ENCODE measurements at places on chromosomes 2 and 18.

- DNase-seq = no peak
Measured at GRCh38 chr18:23935804-23936203, 78.8 kb upstream of the TTC39C start.

GRCh38 chr2:39228413-39229209 lies 15.2 kb downstream of the CDKL4 start:
- no peak for DNase-seq

DNA sequence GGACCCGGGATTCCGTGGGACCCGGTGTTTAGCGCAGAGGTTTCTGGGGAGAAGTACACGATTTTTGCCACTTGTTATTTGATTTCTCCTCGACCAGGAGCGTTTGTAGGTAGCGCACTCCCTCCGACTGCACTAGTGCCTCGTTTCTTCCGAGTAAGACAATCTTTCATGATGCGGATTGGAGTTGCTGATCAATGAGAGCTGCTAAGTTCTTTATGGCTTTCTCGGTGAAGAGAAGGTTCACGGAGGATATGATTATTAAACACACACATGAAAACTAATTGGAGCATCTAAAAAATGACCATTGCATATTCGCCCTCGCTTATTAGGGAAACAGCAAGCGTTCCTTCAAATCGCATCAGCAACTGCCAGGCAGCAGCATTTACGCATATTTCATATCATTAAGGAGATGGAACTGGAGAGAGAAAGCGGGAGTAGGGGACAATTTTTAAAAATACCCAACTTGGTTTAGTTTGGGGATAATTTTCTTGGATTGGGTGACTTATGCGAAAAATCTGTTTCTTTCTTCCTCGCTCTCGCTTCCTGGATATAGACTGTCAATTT lies 616 bp downstream of the EML6 start:
- no peak for DNase-seq

DNA sequence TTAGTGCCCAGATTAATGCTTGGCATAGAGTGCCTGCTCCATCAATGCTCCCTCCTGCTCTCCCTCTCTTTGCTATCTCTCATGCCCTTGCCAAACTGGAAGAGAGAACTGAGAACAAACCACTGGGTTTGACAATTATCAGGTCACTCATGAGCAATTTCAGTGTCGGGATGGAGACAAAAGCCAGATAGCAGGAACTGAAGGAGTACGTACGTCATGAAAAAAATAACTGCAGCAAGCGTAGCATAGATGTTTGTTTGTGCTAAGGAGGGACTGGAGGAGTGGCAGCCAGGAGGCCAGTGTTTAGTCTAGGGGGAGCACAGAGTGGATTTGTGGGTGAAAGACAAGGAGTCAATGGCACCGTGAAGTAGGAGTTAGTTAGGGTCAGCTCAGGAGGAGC lies 113.3 kb downstream of the POLE4 start:
- no peak for DNase-seq

DNA sequence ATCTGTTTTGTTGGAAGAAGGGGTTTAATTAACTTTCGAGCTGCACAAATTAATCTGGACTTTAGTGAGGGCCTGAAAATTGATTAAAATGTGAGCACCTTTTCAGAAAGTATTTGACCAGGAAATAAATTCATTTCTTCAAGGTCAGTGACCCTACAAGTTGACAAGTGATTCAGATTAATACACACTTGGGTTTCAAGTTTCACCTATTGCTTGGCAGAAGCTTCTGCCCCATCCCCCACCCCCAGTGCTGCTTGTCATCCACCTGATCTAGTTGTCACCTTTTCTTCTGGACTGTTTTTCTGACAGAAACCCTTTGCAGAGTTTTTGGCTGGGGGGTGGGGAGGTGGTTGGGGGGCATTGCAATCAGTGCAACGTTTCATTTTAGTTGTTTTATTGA lies 46.2 kb downstream of the RPRM start:
- no peak for DNase-seq

DNA sequence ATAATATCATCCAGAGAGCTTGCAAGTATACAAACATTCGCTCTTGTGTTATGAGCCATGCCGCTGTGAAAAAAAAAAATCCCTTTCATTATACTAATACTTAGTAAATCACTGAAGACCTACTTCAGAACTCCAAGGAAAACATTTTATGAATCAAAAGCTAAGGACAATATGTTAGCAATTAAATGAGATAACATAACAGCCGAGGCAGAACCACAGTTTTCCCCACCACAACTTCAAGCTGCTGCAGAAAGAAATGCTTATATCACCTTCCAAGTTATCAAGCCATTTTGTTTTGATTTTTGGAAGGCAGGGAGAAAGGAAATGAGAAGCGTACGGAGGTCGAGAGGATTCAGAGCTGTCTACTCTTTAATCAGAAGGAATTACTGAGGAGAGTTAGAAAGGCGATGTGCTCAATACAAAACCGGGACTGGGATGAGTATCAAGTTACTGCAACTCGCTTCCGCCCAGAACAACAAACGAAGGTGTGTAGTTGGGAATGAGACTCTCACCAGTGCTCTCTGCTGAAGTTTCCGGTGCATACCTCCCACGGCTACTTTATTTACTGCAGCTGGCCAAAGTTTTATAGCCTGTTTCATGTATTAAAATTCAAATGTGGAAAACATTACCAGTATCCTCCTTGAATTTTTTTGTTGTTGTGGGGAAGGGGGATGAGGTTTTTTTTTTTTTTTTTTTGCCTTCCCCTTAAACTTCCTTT lies 292.2 kb upstream of the CCDC68 start:
- no peak for DNase-seq

DNA sequence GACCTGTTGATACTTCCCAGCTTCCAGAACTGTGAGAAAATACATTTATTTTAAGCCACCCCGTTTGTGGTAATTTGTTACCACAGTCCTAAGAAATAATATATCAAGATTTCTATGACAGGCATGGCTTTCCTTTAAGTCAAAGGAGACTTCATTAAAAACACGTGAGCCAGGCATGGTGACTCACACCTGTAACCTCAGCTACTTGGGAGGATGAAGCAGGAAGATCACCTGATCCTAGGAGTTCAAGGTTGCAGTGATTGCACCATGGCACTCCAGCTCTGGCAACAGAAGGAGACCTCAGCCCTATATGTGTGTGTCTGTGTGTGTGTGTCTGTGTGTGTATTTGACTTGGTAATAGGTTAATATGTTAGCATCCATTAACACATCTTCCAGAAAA lies 69.8 kb upstream of the SCN7A start:
- no peak for DNase-seq

DNA sequence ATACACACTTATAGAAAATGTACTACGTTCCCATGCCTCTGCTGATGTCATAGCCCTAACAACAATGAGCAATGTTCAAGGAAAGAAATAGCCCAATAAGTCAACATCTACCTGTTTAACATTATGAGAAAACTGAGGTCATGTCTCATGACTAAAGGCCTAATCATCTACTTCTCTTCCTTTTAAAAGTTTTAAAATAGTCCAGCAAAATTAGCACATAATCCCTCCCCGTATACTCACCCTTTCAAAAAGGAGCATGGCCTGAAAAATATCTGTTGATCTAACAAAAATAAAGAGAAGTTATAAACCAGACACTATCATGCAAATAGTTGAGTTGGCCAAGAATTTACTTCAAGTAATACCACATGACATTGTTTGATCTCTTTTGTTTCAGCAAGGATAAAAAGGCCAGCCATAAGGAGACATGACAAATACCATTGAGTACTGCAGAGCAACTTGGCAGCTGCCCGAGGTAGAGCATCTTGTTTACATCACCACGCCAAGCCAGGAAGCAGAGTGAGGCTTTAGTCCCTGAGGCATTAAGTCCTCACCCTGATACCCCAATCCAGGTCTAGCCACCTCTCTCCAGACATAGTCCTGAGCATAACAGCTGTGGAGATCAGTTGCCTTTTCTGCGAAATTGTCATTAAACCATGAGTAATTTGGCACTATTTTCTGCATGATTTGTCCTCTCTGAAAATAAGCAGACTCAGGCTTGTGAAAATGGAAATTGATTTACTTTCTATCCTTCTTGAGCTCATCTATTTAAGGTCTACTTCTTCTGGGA lies 137.4 kb upstream of the ETAA1 start:
- no peak for DNase-seq

- DNase-seq = no peak
Measured at GRCh38 chr18:28359176-28359575, 182.2 kb upstream of the CDH2 start.

GRCh38 chr2:126946318-126947102 lies 47.8 kb downstream of the TEX51 start:
- no peak for DNase-seq

- DNase-seq = no peak
Measured at GRCh38 chr2:200041639-200042038, 86.3 kb downstream of the MAIP1 start.

GRCh38 chr2:102662833-102663232 lies 43.5 kb downstream of the SLC9A2 start:
- DNase-seq = no peak

GRCh38 chr2:99545604-99546003 lies 55.8 kb upstream of the REV1 start:
- DNase-seq = no peak

- DNase-seq = no peak
Measured at GRCh38 chr2:20050104-20050645, 1.3 kb downstream of the LAPTM4A start.

DNA sequence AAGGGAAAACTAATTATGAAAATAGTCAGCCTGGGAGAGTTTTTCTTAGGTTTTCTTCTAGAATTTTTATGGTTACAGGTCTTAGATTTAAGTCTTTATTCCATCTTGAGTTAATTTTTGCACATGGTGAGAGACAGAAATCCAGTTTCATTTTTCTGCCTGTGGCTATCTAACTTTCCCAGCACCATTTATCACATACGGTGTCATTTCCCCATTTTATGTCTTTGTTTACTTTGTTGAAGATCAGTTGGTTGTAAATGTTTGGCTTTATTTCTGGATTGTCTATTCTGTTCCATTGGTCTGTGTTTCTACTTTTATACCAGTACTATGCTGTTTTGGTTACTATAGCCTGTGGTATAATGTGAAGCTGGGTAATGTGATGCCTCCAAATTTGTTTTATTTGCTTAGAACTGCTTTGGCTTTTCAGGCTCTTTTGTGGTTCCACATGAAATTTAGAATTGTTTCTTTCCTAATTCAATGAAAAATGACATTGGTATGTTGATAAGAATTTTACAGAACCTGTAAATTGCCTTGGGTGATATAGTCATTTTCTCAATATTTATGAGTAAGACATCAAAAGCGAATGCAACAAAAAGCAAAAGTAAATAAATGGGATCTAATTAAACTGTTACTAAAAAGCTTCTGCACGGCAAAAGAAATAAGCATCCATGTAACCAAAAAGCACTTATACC lies 146.1 kb upstream of the NOL4 start:
- no peak for DNase-seq

- DNase-seq = no peak
Measured at GRCh38 chr18:63137999-63138435, 181.6 kb downstream of the BCL2 start.

Data from stimulated activated CD4-positive, alpha-beta T cell treated with anti-CD3 and anti-CD28 coated beads, Interleukin-1b, Interleukin-23, amount 100 ng/mL, for 1 hour (primary cell).